Activated T-helper 2 cell treated with anti-CD3 and anti-CD28 coated beads, Interferon-gamma antibody, Interleukin-2, Interleukin-4, amounts not matched to agents 10 μg/mL and 5 μg/mL and 100 μg/mL, durations not matched to agents 14 hours and 24 hours and 36 hours (primary cell): ENCODE measurements at places on chromosomes 5 and 9. TPM values are rescaled to one million over a fixed set of nuclear protein-coding genes. Genes with fewer than 3 reads are reported as not detected.

The ICE1 gene
- 31.8 and 33.9 TPM in 2 replicates for total RNA-seq

The CER1 gene
- not detected in 2 replicates for total RNA-seq

The SURF4 gene
- 388 and 393 TPM in 2 replicates for total RNA-seq

The HEMGN gene
- total RNA-seq = 0.41 and 0.78 TPM in 2 replicates

The PCDH12 gene
- total RNA-seq = 1.1 and 1.3 TPM in 2 replicates

The FCN2 gene
- total RNA-seq = not detected in 2 replicates

The BTNL9 gene
- 0.09 TPM in 1 of 2 replicates, not detected in the other for total RNA-seq

The IL11RA gene
- total RNA-seq = 27.4 and 33.8 TPM in 2 replicates

The TNC gene
- total RNA-seq = 1.5 and 1.9 TPM in 2 replicates

The AQP7 gene
- not detected in 2 replicates for total RNA-seq

The TRIM7 gene
- 3.9 and 4.8 TPM in 2 replicates for total RNA-seq
